ENCODE measurements at places on chromosomes 16 and 17.
A peak's percentile ranks its signal among the peaks of the same experiment; 100 is the strongest.

DNA sequence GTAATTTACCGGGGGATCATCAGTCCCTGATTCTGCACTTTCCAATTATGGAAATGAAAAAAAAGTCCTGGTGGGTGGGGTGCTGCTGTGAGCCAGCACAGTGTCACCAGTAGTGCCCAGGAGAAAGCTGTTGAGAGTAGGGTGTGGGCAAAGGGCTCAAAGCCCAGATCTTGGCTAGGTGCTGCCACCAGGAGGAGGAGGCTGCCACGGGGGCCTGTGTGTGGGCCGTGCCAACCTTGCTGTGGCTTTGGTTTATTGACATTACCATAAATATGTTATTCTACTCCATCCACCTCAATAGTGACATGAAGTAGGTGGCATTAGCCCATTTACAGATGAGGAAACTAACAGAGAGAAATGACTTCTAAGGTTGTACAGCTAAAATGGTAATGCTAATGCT lies 6.7 kb upstream of the PRPSAP2 start:
- DNase-seq, result no peak

DNA sequence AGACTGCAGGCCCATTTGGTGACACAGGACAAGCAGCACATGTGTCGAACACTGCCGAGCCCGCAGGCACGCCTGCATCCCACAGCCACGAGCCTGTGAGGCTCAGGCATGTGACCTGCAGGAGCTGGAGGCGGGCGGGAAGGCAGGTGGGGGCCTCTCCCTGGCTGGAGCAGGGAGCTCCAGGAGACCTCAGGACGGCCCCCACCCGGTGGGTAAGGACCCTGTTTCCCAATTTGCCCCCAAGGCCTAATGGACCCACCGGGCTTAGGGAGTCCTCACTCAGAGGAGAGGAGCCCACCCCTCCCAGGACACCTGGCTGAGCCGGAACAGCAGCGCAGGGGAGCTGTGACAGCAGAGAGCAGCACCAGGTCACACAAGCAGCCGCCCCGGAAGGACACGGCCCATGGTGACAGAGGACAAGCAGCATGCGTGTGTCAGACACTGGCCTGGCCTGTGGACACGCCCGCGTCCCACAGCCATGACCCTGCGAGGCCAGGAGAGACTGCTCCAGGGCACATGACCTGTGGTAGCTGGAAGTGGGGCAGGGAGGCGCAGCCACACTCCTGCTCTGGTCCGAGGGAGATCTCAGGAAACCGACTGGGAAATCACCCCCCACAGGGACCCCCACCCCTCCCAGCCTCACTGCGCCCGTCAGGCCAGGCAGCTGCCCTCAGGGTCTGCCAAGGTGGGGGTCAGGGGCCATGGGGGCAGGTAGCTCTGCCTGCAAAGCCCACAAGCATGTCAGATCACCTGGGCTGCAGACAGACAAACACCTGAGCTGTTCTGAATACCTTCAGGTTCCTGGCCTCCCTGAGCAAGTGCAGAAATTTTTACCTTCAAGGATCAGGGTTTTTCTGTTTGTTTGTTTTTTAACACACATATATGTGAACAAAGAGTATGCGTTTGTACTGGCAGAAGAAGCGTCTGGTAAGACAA lies 2.4 kb downstream of the SPSB3 start:
- no peak for DNase-seq

DNA sequence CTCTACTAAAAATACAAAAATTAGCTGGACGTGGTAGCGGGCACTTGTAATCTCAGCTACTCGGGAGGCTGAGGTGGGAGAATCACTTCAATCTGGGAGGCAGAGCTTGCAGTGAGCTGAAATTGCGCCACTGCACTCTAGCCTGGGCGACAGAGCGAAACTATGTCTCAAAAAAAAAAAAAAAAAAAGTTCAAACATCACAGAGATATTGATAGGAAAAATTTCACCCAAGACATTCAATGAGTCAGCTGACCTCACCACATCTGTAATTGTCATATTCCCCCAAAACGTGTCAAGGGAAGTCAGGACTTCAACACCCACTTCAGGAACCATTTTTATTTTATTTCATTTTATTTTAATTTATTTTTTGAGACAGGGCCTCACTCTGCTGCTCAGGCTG lies 8.0 kb upstream of the PRSS27 start:
- DNase-seq, result no peak

DNA sequence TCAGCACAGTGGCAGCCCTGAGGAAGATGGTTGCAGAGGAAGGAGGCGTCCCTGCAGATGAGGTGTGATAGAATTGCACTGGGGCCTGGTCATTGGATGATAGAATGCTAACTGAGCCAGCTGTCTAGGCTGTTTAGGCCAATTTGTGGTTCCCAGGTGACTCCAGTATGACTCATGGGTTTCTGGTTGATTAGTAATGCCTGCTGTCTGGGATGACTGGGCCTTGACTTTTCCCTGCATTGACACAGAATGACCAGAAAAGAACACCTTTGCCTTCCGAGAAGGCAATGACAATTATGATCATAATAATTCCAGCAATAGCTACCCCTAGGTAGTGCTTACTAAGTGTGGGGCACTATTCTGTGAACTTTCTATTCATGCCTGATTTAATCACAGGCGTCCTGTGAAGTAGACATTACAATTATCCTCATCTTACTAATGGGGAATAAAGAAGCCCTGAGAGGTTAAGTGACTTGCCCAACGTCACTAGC lies 31.5 kb downstream of the USP43 start:
- peak; percentile 89 for DNase-seq

GRCh38 chr17:58427807-58428206 lies 10.5 kb upstream of the RNF43 start:
- no peak for DNase-seq

DNA sequence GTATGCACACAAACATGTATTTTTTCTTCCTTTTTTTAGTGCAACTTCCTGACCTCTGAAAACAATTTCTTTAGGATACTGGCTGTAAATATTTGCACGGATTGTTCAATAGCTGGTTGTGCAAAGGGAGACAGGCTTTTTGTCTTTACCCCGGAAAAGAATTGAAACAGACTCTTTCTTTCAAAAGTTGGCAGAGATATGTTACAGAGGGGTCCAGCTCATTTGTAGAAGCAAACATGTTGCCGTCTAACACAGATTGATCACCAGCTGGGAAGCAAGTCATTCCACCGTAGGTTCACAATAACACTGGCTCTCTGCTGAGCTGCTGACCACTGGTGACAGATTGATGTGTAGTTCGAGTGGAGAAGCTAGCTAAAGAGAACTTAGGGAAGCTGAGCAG lies 130.9 kb downstream of the STX8 start:
- DNase-seq, result peak; percentile 29

- DNase-seq, result no peak
Measured at GRCh38 chr17:48468299-48468698, 38.3 kb upstream of the SKAP1 start.

GRCh38 chr17:7849130-7849750 lies 5.6 kb upstream of the TMEM88 start:
- DNase-seq, result no peak

DNA sequence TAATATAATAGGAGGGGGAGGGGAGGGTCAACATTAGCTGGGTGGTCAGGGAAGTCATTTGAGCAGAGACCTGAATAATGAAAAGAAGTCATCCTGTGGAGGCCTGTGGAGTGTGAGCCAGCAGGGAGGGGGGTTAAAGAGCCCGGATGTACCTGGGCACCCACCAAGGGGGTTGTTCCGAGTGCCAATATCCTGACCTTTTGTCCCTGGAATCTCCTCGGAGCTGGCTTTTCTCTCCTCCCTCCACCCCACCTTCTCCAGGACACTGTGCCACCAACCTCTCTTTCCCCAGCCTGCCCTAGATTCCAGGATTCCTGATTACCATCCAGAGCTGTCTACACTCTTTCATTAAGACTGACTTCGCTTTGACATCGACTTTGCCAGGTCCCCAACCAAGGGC lies 6.2 kb downstream of the SHBG start:
- no peak for DNase-seq

GRCh38 chr17:74686761-74687160 lies 26.0 kb downstream of the CD300LF start:
- no peak for DNase-seq

All from fibroblast of mammary gland (primary cell).